ENCODE measurements at places on chromosomes 4 and X.

DNA sequence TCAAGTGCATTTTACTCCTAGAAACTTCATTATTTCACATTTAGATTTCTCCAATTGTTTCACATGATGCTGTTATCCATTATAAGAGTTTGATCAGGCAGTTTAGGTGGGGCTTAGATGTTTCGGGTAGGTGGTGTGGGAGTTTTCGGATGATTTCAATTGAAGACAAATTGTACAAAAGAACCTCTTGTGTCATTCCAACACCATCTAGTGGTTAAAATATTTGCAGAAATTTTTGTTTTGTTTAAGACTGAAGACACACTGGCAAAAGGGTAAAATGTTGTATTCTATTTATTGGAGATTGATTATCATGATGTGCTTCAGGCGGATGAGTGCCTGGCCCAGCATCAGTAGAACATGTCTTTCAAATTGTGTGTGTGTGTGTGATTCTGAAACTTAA is 212.7 kb downstream of the SH3BGRL start:
- no peak for DNase-seq

DNA sequence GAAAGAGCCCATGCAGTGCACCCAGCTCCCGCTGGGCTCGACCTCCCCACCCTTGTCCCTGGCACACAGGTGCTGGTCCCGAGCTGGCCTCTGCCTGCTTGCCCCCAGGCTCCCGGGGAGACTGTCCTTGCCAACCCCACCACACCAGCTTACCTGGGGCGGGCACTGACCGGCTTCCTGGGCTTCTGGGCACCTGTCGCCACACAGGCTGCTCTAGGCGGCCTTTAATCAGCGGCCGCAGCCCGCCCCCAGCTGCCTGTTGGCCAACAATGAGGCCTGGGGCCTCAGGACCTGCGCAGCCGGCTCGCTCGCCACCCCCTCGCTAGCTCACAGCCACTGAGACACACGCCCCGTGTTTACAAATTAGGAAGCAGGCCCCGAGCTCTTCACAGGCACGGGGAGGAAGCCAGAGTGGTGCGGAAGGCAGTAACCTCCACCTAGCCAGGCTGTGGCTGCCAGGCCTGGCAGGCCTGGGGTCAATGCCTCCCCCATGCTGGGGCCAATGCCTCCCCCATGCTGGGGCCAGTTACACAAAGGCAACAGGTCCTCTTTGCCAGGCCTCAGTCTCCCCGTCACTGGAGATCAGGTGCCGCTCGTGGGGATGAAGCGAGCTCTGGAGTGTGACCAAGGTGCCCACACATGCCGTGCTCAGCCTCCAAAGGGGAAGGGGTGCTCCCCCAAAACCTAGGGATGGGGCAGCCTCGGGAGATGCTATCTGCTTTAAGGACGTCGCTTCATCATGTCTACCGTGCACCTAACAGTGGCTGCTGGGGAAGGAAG is at the start of gene TREX2:
TSS of gene TREX2 (minus strand) at position 201 of the 780 bp plus-strand sequence. CDS start 626 bp downstream, outside the sequence.
- no peak for DNase-seq

- DNase-seq = no peak
These were observed 8.3 kb upstream of the PF4V1 start for GRCh38 chr4:73844806-73845205.

DNA sequence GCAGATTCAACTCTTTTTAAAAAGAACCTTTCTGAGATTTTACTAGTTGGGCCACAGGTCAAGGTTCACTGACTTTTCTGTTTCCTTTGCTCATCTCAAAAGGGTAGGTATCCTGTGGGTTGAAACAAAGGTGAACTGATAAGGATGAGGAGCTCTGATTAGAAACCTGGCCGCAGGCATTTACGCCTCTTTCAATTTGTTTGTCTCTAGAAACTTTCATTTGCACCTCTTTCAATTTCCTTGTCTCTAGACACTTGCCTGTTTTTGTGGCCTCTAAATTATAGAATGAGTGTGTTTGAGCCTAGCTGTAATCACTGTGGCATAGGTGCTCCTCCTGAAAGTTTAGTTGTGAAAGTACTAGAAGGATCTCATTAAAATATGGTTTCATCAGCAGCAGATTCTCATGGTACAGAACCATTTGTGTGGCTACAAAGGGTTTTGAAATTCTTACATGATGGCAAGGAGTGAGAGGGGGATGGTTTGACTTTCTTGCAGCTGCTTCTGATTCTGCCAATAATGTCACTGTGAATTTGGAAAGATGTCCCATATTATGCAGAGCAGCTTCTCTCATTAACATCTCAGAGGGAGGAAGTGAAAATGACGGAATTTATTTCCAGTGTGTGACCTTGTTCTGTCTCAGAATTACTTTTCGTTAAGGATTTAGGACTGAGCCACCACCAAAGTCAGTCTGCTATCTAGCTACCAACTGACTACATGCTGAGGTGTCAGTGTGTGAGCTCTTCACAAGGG is 142.2 kb downstream of the SH2D1A start:
- DNase-seq = no peak

DNA sequence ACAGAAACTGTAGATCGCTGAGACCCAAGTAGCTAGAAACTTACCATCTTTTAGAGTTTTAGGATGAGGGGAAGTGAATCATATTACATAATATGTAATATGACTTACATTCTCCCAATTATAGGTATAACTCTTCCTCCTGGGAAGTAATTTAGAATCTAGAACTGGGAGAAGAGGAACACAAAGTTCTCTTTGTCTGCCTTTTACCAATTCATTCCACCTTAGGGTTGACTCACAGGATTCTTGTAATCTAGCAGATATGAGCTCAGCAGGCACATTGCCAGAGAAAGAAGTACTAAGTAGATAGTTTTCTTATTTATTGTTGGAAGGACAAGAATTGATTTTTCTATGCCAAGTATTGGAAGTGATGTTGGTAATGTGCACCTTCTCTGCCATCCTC is 58.0 kb upstream of the CCSER1 start:
- no peak for DNase-seq

- DNase-seq = no peak
These were observed at the start of gene DCHS2 for GRCh38 chr4:154491341-154492271. Gene DCHS2 (minus strand): TSS chr4:154491799. CDS start chr4:154491355, 444 bp downstream.

GRCh38 chrX:24030597-24030996 is 3.6 kb upstream of the KLHL15 start:
- no peak for DNase-seq

GRCh38 chr4:1693131-1693896 is 9.2 kb upstream of the FAM53A start:
- peak; percentile 58 for DNase-seq

DNA sequence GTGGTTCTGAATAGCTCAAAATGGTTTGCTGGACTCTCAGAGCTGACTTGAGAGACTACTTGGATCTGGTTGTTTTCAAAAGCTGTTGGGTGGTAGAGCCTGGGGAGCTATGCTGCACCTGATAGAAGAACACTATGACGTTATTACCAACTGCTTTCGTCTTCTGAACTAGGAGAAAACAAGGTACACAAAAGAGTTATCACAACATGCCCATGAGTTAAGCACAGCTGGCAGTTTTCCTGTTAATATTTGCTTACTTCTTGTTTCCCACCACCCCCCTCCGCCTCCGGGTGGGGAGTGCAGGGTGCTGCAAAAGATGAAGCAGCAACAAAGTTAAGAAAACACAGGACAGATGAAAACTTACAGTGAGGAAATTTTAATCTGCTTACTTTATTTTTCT is 69.1 kb downstream of the RASL11B start:
- no peak for DNase-seq
